ENCODE measurements at places on chromosomes 12 and 14. TPM values are rescaled to one million over a fixed set of nuclear protein-coding genes. Genes with fewer than 3 reads are reported as not detected.
A peak's percentile ranks its signal among the peaks of the same experiment; 100 is the strongest.

- no peak for DNase-seq
- H3K4me1 ChIP-seq = peaks cover 10% of the 10 kb centered on the region
- H3K36me3 ChIP-seq = no peaks in the 10 kb centered on the region
- no peak overlapping the region for H3K4me3 ChIP-seq
Measured at GRCh38 chr12:49983892-49984291, 11.1 kb downstream of the AQP6 start.

- H3K27ac ChIP-seq = no peak overlapping the region
- H3K27me3 ChIP-seq = peaks cover 2% of the 10 kb centered on the region
- no peaks in the 10 kb centered on the region for H3K4me1 ChIP-seq
- no peaks in the 10 kb centered on the region for H3K36me3 ChIP-seq
Measured at GRCh38 chr12:65602610-65603295, 221.5 kb upstream of the HMGA2 start.

GRCh38 chr12:1777798-1778197 is 42.6 kb upstream of the LRTM2 start:
- H3K4me3 ChIP-seq = no peak overlapping the region
- no peaks in the 10 kb centered on the region for H3K4me1 ChIP-seq
- H3K27ac ChIP-seq = no peak overlapping the region
- H3K27me3 ChIP-seq = no peaks in the 10 kb centered on the region

DNA sequence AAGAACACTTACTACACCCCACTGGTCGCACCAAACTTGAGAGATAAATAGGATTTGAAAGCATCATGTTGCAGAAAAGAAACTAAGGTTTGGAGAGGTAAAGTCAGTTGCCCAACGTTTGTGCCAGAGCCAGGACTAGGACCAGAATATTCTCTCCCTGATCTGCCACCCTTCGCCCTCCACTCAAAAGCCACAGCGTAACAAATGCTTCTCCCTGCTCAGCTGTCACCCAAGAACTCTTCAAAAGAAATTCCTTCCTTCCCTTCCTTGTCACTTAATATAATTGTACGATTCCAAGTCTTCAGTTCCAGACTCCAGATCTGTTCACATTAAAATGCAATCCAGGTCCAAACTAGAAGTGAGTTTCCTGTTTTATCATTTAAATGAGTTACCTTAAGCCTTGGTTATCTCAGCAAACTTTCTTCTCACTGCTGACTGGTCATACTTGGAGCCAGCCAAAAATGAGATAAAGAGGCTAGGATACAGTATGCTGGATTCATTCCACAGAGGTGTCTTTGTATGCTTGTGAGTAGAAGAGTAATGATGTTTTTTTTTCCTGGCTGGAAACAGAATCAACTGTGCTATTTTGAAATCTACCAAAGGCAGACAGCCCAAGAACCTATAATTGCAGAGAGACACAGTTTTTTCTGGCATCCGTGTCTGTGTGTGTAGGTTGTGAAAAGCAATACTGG is 12.8 kb upstream of the PPFIBP1 start:
- H3K36me3 ChIP-seq = no peaks in the 10 kb centered on the region
- H3K4me3 ChIP-seq = no peak overlapping the region
- no peaks in the 10 kb centered on the region for H3K27me3 ChIP-seq
- H3K27ac ChIP-seq = no peak overlapping the region
- H3K4me1 ChIP-seq = no peaks in the 10 kb centered on the region

DNA sequence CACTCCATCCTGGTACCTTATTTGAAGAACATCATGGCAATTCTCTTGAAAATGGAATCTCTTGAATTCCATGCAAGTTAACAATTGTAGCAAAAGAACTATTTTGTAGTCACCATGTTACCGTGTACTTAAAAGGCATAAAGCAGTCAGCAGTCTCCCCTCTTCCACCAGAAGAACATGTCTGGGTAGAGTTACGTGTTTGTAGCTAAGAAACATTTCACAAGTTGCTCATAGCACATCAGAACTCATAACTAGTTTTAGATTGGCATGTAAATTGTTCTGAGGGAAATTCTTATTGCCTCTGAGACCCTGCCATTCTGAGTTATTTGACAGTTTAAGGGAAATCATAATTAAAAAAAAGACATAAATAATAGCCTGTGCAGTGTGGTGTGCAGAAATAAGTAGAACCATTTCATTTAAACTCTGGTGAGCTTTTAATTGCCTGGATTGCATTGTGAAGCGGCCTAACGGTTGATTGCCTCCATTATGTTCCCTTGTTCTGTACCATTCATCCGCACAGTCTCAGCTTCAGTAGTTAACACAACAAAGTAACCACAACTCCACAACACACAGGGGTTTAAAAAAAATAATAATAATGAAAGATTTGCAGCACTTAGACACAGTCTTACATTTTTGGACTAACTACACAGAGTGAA is 2.6 kb downstream of the LMO3 start:
- peaks cover 11% of the 10 kb centered on the region for H3K27me3 ChIP-seq
- DNase-seq = no peak
- no peak overlapping the region for H3K27ac ChIP-seq

GRCh38 chr12:49033611-49034285 is 15.2 kb upstream of the PRKAG1 start:
- H3K36me3 ChIP-seq = peaks cover 68% of the 10 kb centered on the region
- DNase-seq = no peak
- H3K27ac ChIP-seq = no peak overlapping the region
- H3K4me3 ChIP-seq = no peak overlapping the region
- H3K27me3 ChIP-seq = no peaks in the 10 kb centered on the region

DNA sequence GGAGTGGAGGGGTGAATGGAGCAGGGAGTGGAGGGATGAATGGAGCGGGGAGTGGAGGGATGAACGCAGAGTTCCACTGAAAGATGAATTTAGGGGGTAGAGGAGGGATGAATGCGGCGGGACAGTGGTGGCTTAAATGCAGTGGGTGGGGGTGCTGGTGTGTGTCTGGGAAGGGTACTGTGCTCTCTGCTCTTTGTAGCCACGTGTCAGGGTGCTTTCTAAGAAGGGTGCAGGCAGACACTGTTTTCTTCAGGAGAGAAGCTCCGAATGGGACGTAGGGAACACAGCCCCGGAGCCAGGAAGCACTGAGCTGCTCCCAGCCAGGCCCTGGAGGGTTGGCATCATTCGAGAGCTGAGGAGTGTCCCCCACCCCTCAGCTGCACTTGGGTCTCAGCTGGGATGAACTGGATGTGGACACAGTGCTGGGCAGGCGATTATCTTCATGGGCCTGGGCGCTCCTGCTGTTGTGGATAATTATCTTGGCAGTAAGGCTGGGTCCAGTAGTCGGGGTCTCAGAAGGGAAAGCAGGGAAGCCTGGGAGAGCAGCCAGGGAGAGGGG is 9.5 kb upstream of the CEP170B start:
- no peaks in the 10 kb centered on the region for H3K4me1 ChIP-seq
- no peak overlapping the region for H3K4me3 ChIP-seq
- H3K36me3 ChIP-seq = no peaks in the 10 kb centered on the region
- H3K27me3 ChIP-seq = no peaks in the 10 kb centered on the region
- no peak overlapping the region for H3K27ac ChIP-seq

- H3K4me1 ChIP-seq = no peaks in the 10 kb centered on the region
- no peak overlapping the region for H3K27ac ChIP-seq
- peaks cover 38% of the 10 kb centered on the region for H3K36me3 ChIP-seq
- DNase-seq = no peak
- H3K27me3 ChIP-seq = no peaks in the 10 kb centered on the region
- H3K4me3 ChIP-seq = no peak overlapping the region
Measured at GRCh38 chr12:132003846-132004245, 54.1 kb downstream of the EP400 start.

DNA sequence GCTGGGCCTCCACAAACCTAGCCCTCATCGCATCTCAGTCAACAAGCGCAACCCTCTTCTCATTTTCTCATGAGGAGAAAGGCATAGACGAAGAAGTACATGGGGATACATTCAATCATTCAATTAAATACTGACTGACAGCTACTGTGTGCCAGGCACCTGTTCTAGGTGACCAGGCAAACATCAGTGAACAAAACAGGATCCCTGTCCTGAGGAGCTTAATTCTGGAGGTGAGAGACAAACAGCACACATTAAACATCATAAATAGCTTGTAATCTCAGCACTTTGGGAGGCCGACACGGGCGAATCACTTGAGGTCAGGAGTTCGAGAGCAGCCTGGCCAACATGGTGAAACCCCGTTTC is 362 bp upstream of the ACYP1 start:
- H3K4me3 ChIP-seq = peak overlapping the region; percentile 97
- H3K36me3 ChIP-seq = no peaks in the 10 kb centered on the region
- H3K27ac ChIP-seq = peak overlapping the region; percentile 34
- no peak for DNase-seq

- H3K4me3 ChIP-seq = no peak overlapping the region
- no peaks in the 10 kb centered on the region for H3K4me1 ChIP-seq
- DNase-seq = no peak
Measured at GRCh38 chr14:34348592-34348991, 113.4 kb downstream of the SPTSSA start.

DNA sequence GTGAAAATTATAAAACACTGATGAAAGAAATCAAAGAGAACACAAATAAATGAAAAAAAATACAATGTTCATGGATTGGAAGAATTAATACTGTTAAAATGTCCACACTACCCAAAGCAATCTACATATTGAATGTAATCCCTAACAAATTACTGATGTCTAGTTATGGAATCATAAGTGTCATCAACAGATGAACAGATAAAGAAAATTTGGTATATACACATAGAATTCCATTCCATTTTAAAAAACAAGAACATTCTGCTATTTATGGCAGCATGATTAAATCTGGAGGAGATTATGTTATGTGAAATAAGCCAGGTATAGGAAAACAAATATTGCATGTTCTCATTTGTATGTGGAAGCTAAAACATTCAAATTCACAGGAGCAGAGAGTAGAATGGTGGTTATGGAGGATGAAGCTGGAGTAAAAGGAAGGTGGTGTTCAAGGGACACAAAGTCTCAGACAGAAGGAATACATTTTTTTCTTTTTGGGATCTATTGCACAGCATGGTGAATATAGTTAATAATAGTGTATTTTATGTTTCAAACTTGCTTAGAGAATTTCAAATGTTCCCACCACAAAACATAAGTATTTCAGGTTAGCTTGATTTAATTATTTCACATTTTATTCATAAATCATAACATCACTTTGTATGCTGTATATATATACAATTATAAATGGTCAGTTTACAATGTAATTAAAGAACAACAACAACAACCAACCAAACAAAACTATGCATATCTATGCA is 28.5 kb downstream of the A2M start:
- no peak for DNase-seq
- no peak overlapping the region for H3K4me3 ChIP-seq
- no peak overlapping the region for H3K27ac ChIP-seq
- H3K27me3 ChIP-seq = no peaks in the 10 kb centered on the region

DNA sequence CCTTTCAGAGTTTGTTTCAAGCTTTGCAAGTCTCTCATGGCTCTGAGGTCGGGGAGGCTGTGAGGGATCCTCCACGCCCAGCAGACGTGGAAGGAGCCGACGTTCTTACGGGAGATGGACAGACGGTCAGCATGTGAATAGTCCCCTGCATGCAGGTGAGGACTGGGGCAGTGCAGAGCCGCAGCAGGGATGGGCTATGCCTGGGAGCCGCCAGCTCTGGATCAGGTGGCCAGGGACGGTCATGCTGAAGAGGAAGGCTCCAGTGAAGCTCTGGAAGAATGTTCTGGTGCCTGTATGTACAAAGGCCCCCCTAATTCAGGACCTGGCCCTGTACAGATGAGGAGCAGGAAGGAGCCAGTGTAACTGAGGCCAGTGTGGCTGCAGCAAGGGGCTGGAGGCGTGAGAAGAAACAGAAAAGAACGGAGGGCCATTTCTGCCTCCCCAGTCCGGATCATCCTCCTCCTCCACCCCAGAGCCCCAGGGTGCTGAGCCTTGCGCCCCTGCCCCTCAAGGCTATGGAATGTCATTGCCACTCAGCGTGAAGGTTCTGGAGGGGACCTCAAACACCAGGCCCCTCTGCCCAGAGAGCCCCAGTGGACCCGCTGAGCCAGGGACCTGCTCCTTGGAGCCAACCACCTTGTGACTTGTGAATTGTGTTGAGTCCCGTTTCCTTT is 96.8 kb upstream of the DIO3 start:
- no peak overlapping the region for H3K4me3 ChIP-seq
- H3K36me3 ChIP-seq = no peaks in the 10 kb centered on the region
- DNase-seq = no peak
- H3K27ac ChIP-seq = no peak overlapping the region
- H3K27me3 ChIP-seq = peaks cover 9% of the 10 kb centered on the region

GRCh38 chr12:116515684-116516083 is 43.5 kb upstream of the MAP1LC3B2 start:
- H3K27ac ChIP-seq = no peak overlapping the region
- H3K4me3 ChIP-seq = no peak overlapping the region
- DNase-seq = no peak
- no peaks in the 10 kb centered on the region for H3K4me1 ChIP-seq
- no peaks in the 10 kb centered on the region for H3K27me3 ChIP-seq

DNA sequence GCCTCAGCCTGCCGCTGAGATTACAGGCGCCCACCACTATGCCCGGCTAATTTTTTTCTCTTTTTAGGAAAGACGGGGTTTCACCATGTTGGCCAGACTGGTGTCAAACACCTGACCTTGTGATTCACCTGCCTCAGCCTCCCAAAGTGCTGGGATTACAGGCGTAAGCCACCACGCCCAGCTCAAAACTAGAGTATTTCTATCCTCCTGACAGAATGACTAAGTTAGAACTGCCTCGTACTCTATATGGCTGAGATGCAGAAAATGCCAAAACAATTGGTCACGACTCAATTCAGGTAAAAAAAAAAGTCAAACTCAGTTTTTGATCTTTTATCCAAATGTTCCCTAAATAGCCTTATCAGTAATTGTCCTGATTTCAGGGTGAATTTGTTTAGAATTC is 11.1 kb downstream of the AKAP5 start:
- no peak for DNase-seq
- H3K27ac ChIP-seq = no peak overlapping the region
- H3K4me1 ChIP-seq = no peaks in the 10 kb centered on the region
- no peak overlapping the region for H3K4me3 ChIP-seq
- H3K36me3 ChIP-seq = peaks cover 8% of the 10 kb centered on the region

- H3K36me3 ChIP-seq = no peaks in the 10 kb centered on the region
- H3K27ac ChIP-seq = no peak overlapping the region
- peaks cover 6% of the 10 kb centered on the region for H3K4me1 ChIP-seq
- H3K4me3 ChIP-seq = no peak overlapping the region
Measured at GRCh38 chr14:67426983-67427606, 15.1 kb upstream of the PLEK2 start.

GRCh38 chr12:123050331-123050831 is 69.9 kb downstream of the ARL6IP4 start:
- H3K4me1 ChIP-seq = no peaks in the 10 kb centered on the region
- DNase-seq = no peak
- no peak overlapping the region for H3K4me3 ChIP-seq
- H3K27ac ChIP-seq = no peak overlapping the region
- no peaks in the 10 kb centered on the region for H3K27me3 ChIP-seq
- H3K36me3 ChIP-seq = no peaks in the 10 kb centered on the region

DNA sequence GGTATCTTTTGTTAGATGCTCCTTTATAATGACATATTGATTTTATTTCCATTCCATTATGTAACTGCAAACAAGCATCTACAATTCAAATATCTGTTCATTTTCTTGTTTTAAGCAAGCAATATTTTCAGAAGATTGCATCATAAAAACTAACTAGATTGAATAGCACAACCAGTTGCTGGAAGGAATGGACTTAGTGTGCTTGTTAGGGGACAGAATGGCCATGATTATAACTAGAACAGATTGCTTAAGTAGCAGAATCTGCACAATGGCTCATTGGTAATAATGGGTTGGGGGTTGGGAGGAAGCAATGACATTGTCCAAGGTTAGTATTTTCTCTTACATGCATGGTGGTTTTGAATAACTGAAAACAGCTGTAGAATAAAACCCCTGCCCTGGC is 939.5 kb downstream of the SLC16A7 start:
- no peaks in the 10 kb centered on the region for H3K4me1 ChIP-seq
- H3K27ac ChIP-seq = no peak overlapping the region
- H3K4me3 ChIP-seq = no peak overlapping the region

Gene RNU4-1
- 768 TPM for total RNA-seq

Gene NELL2
- total RNA-seq = 14.0 TPM

Gene CPM
- 0.68 TPM for total RNA-seq

Gene EIF2B1
- total RNA-seq = 55.7 TPM

Gene SLC38A4
- total RNA-seq = not detected

Gene RFX4
- not detected for total RNA-seq

Gene CLEC2A
- not detected for total RNA-seq

Data from natural killer cell (primary cell).